ENCODE measurements at places on chromosomes 5 and 9.

DNA sequence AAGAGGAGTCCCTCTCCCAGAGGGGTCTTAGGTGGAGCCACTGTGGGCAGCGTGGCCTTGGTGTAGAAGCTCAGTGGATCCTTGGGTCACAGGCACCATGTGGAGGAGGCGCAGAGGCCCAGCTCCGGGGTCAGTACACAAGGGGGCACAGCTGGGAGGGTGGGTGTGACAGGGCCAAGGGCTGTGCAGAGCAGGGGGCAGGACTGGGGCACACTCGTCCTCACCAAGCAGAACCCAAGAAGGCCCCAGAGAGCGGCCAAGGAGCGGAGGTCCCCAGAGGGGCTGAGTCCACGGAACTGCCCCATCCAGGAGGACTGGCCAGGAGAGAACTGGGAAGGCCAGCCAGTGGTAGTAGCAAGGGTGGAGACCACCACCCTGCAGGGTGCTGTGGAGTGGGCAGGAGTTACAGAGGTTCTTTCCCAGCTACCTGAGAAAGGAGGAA, 2.5 kb upstream of the LPCAT1 start:
- DNase-seq, result no peak

- no peak for DNase-seq
Observed at GRCh38 chr9:35488021-35488420, 1.9 kb upstream of the RUSC2 start.

- no peak for DNase-seq
Observed at GRCh38 chr9:86369810-86370209, 15.6 kb upstream of the TUT7 start.

DNA sequence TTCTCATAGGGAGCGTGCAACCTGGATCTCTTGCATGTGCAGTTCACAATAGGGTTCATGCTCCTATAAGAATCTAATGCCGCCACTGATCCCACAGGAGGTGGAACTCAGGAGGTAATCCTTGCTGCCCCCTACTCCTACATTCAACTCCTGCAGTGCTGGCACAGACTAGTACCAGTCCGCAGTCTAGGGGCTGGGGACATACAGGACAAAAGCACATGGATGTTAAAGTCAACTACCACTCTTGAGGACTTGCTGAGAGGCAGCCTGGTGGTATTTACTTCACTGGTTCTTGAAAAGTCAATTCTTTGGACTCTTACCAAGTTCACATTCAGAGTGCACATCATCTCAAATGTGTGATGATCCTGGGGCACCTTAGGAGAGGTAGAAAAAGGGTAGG, 33.0 kb downstream of the MTMR12 start:
- DNase-seq, result no peak

GRCh38 chr5:149271716-149272563, at the start of gene AFAP1L1:
AFAP1L1 (plus strand) TSS chr5:149271859; CDS start chr5:149271969, 110 bp downstream.
- DNase-seq, result no peak

DNA sequence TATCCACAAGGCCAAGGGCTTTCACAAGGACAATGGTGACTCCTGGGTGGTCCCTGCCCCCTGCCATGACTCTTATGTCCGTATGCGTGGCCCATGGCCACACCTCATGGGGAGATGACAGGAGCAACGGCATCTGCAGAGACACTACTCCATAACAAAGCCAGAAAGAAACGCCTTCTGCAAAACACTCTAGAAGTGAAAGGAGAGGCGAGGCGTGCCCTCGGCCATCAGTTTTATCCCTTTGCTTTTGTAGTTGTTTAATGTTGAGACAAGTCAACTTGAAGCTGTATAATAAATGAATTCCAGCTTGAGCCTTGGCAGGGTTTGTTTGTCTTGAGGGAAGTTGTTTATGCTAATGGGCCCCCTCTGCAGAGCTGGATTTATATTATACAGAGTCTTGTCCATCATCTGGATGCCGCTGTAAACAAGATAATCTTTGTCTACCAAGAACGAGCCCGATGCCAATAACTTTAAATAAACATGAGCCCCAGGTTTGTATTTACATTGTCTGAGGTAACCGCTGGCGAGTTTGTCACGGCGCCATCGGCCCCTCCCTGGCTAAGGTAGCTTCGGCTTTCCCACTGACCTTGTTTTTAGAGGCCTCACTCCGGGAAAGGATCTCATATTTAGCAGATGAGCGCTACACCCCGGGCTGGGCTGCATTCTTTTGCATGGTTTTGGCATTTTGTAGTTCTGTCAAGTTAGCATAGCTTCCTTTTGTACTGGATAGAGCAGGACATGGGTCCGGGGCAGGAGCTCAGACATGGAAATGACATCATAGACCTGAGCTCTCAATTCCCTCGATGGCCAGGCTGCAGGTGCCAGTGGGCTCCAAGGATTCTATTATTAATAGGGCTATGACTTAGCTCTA, 165.3 kb downstream of the ERCC6L2 start:
- no peak for DNase-seq

GRCh38 chr5:135993335-135993879, 35.4 kb upstream of the TGFBI start:
- DNase-seq, result no peak

DNA sequence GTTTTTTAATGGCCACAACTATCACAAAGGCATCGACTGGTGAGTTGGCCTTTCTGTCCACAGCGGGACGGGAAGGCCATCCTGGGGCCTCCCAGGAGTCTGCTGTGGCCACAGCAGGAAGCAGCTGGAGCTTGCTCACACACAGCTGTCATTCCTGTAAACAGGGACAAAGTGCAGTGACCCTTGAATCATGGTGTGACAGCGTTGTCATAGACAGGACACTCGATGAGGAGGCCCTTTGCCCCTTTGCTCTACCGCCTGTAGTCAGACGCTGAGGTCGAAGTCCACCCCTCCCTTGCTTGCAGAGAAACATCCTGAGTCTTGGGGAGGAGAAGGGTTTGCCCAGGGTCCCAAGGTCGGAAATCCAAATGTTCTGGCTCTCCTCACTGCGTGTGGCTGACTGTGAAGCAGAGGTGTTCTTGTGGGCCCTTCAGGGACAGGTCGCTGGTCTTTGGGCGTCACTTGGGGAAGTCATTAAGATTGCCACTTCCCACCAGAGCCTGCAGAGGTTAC, 35.1 kb downstream of the NDST1 start:
- no peak for DNase-seq

DNA sequence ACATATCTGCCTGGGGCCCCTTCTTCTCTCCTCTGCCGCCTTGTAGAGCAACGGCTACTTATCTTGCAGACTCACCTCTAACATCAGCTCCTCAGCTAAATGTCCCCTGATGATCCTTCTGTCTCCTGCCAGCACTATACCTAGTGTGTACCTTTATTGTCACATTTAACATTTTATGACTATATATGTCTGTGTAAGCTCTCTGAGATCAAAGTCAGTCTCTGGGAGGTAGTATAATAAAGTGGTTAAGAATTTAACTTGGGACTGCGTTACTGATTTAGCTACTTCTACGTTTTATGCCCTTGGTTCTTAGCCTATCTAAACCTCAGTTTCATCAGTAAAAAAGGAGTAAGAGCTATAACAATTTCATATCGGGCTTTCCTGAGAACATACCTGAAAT, 2.2 kb downstream of the TMED7 start:
- no peak for DNase-seq

DNA sequence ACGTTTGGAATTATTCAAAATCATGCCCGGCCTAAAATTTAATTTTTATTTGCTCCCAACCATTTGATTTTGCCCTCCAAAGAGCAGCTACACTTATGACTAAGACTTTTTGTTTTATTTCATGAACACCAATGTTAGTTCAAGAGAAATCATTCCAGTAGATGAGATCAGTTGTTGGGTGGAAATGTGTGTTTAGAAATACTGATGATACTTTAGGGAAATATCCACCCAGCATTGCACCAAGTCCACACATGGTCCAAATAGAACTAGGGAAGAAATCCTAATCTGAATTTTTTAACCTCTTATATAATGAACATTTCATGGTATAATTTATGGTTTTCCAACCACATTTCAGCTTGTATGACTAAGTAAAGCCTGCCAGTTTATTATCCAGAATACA, 28.3 kb upstream of the GOLPH3 start:
- DNase-seq, result no peak

DNA sequence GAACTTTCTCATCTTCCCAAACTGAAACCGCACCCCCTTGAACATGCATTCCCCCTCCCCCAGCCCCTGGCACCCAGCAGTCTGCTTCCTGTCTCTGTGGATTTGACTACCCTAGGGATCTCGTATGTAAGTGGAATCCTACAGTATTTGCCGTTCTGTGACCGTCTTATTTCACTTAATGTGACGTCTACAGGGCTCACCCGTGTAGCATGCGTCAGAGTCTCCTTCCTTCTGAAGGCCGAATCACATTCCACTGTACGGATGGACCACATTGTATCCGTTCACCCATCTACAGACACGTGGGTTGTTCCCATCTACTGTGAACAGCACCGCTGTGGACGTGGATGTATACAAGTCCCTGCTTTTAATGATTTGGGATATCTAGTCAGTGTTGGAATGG, 4.5 kb downstream of the PRRX2 start:
- DNase-seq, result no peak

DNA sequence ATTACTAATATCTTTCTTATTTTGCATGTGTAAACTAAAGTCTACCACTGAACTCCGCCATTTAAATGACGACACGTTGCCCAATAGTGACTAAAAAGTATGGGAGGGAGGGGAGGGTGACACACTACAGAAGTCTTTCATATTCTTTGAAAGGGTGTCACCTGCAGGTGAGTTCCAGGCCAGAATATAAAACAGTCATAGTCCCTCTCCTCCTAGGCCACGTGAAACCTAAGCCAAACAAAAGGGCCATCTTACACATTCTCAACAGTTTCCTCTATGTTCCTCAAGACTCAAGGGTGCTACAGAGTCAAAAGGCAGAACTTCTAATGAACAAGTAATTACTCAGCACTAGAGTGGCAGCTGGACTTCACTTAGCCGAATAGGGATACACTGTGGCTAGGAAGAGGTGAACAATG, 6.4 kb downstream of the CEMIP2 start:
- no peak for DNase-seq

- no peak for DNase-seq
Observed at GRCh38 chr5:148374690-148375360, 8.9 kb upstream of the FBXO38 start.

DNA sequence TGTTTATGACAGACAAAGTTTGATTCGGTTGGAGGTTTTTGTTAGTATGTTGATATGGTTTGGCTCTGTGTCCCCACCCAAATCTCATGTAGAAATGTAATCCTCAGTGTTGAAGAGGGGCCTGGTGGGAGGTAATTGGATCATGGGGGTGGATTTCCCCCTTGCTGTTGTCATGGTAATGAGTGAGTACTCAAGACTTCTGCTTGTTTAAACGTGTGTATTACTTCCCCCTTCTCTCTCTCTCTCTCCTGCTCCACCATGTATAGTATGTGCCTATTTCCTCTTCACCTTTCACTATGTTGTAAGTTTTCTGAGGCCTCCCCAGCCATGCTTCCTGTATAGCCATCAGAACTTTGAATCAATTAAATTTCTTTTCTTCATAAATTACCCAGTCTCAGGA, 415.1 kb downstream of the HCN1 start:
- no peak for DNase-seq

- DNase-seq, result no peak
Observed at GRCh38 chr5:168899673-168900072, 320.5 kb upstream of the PANK3 start.

DNA sequence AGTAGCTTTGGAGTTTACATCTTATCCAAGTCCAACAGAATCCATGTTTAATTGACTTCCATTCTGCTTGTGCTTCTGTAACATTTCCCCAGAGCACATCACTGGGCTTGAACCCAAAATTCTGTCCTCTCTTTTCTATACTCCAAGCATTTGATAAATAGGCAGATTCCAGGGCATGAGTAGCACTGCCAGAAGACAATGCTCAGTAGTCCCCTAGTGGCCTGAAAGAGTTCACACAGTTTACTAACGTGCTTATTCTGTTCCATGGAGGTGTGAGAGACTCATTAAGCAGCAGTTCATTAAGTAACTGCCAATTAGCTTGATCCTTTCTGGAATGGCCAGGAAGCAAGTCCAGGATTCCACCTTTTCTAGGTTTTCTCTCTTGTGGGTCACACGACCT, 9.4 kb upstream of the GABRA6 start:
- DNase-seq, result no peak

DNA sequence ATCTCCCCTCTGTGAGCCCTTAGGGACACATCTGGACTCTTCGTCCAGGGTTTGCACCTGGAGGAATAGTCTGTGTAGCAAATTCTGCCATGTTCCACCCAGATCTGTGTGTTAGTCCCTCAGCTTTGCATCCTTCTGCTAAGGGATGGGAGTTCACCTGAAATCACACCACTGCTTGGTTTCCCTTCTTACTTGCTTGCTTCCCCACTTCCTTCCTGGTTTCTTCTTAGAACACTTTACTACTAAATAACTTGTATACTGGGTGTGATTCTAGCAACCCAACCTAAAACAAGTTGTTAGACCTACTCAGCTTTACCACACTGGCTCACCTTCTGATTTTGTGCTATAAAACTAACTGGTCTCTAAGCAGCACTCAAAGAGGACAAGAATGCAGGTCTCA, 202.6 kb upstream of the MAP3K1 start:
- no peak for DNase-seq

DNA sequence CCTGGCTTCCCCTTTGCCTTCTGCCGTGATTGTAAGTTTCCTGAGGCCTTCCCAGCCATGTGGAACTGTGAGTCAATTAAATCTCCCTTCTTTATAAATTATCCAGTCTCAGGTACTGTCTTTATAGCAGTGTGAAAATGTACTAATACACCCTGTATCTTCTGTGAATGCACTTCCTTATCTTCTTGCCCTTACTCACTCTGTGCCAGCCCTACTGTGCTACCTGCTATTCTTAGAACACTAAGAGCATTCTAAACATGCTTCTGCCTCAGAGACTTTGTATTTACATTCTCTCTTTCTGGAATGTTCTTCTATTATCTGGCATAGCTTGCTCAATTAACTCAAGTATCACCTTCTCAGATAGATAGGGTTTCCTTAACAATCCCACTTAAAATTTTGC, 164.4 kb upstream of the EDIL3 start:
- no peak for DNase-seq

DNA sequence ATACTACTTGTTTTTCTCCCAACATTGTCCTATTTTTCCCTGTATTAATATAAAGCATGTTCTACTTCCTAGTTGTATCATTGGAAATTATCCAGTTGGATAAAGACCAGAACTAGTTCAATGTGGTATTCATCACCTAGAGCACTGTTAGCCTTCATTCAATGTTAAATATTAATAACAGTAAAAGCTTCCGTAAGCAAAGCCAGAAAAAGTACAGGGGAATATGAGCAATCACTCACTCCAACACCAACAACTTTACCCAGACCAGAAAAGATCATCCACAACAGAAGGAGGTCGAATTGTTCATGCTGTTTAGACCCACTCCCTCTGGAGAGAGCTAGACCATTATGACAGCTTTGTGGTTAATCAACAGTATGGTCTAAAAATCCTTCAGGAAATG, 728.4 kb downstream of the MAT2B start:
- DNase-seq, result no peak

DNA sequence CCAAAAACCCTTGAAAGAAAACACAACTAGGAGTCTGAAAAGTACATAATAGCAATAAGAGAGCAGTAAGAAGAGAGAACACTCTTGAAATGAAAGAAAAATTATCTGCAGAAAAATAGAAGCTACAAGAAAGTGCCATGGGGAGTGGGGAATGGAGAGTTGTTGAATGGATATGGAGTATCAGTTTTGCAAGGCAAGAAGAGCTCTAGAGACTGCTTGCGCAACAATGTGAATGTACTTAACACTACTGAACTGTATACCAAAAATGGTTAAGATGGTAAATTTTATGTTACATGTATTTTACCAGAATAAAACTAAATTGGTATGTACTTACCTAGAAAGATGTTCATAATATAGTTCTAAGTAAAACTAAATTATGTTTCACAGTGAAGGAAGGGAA, 54.8 kb upstream of the RASGRF2 start:
- DNase-seq, result no peak
